CD4-positive, alpha-beta T cell treated with Interferon alpha-2 for 1 hour (primary cell): ENCODE measurements at places on chromosomes 3 and 15.
A peak's percentile ranks its signal among the peaks of the same experiment; 100 is the strongest.

- no peak for DNase-seq
Measured at GRCh38 chr3:49316696-49317457, 23.0 kb downstream of the USP4 start.

DNA sequence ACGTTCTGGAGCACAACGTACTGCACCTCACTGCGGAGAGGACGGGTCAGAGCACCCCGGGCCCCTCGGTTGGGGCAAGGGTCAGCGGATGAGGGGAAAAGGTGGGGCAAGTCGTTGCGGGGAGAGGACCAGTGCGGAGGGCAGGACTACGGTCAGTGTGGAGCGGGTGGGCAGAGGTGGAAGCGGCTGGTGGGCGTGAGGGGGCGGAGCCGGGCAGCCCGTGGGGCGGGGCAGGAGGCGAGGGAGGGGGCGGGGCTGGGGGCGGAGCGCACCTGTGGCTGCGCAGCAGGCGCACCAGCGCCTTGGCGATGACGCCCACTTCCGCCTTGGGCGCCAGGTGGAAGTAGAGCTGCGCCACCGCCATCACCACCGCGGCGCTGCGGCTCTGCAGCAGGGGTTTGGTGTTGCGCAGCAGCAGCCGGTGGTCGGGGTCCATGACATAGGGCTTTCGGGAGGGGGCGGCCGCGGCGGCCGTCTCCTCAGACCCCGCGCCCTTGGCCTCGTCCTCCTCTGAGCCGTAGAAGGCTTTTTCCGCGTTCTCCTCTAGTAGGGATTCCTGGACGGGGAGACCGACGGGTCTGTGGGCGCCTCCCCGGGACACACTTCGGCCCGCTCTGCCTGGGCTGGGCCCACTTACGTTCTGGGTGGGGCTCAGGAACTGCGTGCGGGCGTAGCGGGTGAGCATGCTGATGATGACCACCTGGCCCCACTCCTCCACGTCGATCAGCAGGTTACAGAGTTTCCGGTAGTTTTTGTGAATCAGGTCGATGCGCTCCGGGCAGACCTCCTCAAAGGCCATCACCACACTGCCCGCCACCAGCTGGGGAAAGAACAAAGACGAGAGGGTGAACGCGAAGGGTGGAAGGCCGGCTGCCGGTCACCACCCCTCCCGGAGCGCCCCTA, 29.2 kb downstream of the AP3B2 start:
- DNase-seq, result peak; percentile 88

GRCh38 chr3:45782381-45782780, 14.0 kb downstream of the SLC6A20 start:
- no peak for DNase-seq

- no peak for DNase-seq
Measured at GRCh38 chr3:191065181-191065805, 133.7 kb upstream of the OSTN start.

GRCh38 chr3:112132975-112133448, at the start of gene GCSAM:
Gene GCSAM (minus strand): TSS chr3:112133248. CDS start chr3:112133120, 128 bp downstream.
- peak; percentile 88 for DNase-seq

DNA sequence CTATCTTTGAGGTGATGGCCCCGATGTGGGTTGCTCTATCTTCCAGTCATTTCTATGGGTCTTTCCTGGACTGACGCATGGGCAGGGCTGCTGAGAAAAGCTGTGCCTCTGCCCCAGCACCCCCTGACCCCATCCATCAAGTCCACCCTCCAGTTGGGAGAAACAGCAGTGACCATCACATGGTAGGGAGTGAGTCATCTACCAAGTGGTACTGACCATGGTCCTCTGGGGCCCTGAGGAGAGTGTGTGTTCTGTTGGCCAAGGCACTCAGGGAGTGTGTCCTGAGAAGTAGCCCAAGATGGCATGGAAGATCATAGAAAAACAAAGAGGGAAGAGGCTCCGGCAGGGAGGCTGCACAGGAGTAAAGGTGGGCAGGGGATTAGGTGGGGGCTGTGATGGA, 1.6 kb upstream of the DNAH1 start:
- no peak for DNase-seq

DNA sequence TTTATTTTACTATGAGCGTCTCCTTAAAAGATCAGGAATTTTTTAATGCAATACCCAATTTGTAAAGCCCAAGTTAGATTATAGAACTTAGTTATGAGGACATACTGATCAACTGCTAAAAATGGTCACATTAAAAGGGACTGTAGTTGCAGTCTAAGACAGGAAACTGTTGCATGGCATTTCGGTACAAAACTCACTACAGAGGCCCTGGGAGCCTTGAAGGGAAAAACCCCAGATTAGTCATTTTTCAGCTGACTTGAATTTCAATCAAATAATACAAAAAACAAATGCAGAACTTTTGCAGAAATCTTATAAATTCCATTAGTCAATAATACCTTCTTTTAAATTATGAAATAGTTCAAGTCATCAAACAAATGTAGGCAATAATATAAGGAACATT, 6.9 kb upstream of the PTX3 start:
- no peak for DNase-seq

GRCh38 chr3:138694287-138695007, 85.9 kb downstream of the FAIM start:
- DNase-seq, result no peak

DNA sequence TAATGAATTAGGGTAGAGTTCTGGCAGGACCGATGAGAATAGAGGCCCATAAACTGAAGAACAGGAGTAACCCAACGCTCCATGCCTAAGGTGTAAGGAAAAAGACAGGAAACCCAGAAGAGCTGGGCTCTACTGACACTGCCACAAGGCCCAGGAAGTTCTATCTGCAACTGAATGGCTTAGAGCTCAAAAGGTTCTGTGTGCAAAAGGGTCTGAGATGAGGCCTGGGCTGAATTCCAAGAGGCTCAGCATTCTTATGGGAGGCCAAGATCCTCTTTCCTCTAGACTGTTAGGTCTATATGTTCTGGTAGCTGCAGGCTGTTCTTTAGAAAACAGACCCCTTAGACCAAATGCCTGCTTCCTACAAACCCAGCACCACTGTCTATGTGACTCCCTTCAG, 30.5 kb upstream of the PRSS50 start:
- no peak for DNase-seq

DNA sequence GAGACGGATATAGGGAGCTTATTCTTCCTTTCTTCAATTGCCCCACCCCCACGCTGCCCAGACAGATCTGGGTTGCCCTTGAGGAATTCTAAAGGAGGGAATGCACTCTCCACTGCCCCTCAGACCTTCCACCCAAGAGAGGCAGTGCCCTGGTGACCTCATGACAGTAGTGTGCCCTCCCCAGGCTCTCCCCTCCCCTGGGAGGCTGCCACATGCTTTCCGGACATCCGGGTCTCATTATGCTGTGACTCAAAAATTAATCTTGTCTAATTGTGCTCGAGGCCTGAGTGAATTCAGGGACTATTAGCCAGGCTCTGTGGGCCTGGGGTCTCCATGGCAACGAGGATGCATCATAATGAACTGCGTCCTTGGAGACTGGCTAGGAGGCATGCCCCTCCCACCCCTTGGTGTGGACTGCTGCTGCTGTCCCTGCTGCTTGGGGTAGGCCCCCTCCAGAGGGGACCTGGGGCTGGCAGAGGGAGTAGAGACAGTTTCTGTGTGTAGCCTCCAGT, 20.8 kb downstream of the CORO2B start:
- DNase-seq, result no peak

DNA sequence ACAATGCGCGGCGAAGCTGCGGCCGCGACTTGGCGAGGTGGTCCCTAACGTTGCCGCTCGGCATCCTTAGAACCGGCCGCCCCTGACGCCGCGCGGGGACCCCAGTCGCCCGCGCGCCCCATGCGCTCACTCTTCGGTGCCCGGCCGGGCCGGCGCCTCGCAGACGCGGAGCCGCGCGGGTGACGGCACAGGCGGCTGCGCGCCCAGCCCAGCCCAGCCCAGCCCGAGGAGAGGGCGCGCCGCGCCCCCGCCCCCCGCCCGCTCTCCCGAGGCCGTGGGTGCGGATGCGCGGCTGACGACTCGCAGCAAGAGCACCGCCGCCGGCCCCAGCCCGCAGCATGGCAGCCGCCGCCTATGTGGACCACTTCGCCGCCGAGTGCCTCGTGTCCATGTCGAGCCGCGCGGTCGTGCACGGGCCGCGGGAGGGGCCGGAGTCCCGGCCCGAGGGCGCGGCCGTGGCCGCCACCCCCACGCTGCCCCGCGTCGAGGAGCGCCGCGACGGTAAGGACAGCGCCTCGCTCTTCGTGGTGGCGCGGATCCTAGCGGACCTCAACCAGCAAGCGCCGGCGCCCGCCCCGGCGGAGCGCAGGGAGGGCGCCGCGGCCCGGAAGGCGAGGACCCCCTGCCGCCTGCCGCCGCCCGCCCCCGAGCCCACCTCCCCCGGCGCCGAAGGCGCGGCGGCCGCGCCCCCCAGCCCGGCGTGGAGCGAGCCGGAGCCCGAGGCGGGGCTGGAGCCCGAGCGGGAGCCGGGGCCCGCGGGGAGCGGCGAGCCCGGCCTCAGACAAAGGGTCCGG, 437 bp downstream of the KLF13 start:
- peak; percentile 77 for DNase-seq

DNA sequence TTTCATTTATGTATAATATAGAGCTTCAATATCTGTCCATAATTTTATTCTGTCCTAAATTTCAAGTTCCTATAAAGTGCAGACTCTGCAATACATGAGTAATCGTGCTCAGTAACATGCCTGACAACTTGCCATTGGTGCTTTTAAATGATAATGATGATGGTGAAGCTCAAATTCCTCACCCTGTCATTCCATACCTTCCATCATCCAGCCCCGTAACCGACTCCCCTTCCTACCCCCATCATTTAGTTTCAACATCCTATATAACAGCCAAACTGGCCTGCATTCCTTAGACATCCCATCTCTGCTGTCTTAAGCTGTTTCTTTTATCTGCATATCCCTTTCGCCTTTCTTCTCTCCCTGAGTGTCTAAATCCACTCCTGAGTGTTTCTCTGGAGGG, 67.2 kb upstream of the DLG1 start:
- DNase-seq, result no peak

GRCh38 chr3:132464066-132464465, 46.8 kb downstream of the DNAJC13 start:
- DNase-seq, result no peak

DNA sequence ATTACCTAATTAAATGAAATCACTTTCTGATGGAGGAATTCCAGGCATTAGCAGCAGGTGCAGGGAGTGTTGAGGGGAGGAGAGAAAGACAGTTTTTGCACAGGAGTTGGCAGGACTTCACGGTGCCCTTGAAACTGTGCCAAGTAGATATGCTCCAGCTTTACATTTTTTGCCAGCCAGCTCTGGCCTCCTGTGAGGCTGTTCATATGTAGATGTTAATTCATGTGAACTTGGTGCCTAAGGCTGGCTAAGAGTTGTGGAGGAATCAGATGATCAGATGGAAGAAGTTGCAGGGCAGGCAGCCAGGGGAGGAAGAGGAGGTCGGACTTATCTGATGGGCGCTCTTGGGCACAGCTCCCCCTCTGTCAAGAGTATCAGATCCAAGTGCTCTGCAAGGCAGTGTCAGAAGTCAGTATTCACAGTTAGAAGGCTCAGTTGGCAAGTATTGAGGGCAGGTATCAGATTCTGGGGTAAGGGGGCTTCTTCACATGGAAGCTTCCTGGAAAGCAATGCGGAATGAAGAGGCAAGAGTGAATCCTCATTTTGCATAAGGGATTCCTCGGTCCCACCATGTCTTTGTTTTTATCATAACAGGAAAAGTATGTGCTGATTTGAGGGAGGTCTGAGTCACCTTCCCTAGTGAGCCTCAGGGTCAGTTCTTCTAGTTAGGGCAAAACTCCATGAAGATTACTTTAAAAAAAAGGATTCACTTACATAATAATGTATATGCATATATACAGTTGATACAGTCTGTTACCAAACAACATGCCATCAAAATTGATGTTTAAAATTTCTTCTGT, 172.6 kb upstream of the UMPS start:
- DNase-seq, result no peak

DNA sequence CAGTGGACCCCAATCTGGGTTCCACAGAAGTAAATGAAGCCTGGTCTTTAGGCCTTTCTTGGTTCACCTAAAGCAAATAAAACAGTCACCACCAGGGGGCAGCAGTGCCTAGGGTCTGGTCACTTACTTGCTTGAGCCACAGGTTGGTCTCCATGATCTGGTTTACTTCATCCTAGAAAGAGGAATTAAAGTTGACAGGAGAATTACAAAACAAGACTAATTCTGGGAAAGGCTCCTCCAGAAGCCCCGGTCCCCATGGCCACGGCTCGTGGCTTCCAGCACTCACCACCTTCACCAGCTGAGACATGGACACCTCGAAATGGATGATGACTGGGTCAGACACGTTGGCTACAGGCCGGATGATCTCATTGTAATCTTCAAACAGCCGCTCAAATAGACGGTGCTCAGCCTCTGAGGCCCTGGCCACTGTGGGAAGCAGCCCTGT, 2.3 kb downstream of the CHRNA3 start:
- DNase-seq, result peak; percentile 71

DNA sequence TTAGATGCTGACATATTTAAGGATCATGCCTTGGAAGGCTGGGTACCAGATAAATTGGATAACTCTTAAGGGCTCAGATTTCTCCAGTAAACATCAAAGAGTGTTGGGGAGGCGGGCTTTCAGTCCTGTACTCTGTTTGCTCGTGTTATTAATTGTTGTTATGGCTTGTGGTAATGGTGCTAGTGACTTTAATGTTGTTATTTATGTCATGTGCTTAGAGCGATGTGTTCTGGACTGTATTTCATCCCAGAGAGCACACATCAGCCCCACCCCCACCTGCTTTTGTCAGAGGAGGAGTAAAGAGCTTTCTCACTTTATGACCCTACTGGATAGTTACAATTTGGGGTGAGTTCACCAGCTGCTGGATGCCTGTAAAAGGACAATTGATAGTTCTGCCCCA, 386.3 kb downstream of the EPHB1 start:
- no peak for DNase-seq

DNA sequence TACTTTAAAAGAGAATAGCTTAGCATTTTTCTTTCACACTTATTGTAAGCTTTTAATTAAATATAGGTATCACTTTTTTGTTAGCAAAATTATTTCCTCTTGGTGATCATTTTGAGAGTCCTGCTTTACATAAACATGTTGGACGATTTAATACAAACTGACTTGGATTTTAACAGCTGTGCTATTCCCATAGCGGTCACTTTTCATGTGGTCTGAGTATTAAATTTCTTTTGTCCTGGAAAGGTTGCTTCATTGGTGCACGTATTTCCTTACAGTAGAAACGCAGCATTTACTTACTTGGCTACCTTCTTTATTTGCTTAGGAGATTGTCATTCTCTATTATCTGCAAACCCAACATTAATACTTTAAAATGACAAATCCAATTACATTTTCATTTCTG, 109.4 kb downstream of the ATG7 start:
- DNase-seq, result no peak
